ENCODE measurements at places on chromosomes 3 and 15.

DNA sequence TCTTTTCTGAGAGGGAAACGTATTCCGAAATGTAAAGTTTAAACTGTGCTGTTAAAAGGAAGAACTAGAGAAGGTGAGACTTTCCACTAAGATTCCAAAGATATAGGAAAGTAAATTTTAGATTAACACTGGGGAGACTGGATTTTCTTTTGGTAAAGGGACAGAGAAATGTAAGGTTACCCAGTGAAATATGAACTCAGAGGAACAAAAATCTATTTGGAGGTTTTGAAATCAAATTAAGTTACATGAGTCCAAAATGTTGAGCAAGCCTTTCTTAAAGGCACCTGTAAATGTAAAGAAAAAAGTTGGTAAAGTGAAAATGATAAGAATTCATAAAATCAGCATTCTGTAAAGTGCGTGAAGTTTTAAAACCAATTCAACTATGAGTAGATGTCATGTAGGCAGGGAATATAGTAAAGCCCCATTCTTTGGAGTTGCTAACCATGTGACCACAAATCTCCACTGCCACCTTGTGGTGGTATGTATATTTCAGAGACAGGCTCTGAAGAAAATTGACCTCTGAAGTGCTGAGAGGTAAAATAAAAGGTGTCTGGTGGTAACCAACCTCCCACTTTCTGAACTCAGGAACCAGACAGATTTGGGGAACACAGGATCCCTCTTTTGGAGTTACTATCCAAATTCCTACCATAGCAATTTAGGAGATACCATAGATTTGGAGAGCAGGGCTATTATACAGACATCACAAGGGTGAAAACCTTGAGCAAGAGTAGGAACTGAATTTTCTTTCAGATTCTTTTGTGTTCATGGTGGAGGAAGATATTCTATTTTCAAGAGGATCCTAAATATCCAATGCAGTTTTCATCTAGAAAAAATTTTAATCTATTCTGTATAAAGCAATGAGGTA is 215.3 kb downstream of the ROBO2 start:
- DNase-seq = peak; percentile 58

GRCh38 chr3:139123377-139124095 is 78.8 kb upstream of the PRR23C start:
- DNase-seq = no peak

DNA sequence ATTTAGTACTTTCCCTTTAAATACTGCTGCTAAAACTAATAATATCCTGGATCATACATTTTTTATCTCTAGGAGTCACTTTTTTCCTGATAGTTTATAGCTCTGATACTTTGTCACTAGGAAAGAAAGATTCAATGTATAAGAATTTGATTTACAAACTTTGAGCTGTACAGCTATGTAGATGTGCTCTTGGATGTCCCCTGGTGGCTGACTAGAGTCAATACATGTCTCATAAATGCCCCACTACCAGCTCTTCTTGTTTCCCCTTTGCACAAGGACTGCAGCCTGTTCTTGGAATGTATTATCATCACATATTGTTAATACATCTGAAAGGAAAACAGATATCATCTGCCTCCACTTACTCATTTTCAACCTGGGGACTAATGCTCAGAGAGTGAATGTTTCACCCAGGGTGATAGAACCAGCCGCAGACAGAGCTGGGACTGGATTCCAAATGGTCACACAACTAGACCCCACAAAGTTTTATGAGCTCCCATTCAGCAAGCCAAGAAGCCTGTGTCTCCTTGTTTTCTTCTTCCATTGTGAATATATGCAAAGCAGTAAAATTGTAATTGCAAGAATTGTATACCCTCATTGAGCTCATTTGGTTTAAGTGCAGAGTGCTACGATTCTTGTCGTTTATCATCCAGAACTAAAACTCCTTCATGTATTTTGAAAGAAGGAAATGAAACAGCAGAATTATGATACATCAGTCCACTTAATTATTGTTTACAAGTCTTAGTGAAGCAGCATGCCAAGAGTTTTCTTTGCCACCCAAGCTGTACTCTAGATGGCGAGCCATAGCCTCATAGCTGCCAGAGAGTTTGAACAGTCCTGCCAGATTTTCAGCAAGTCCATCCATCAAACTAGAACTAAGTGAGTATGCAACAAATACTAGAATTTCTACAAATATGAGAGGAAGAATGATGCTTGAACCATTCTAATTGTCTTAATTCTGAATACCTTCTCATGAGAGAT is 261.6 kb upstream of the LMCD1 start:
- DNase-seq = peak; percentile 37

DNA sequence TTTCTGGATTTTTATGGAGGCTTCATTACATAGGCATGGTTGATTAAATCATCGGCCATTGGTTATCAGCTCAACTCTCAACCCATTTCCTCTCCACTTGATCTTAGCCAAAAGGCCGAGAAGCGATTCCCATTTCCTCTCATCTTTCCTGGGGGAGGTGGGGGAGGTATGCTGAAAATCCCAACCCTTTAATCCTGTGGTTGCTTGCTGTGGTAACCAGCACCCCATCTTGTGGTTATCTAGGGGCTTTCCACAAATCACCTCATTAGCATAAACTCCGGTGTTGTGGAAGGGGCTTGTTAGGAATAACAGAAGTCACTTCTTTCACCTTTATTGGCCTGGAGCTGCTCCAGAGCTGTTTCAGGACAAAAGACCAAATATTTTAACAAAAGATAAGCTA is 20.9 kb downstream of the PDE8A start:
- no peak for DNase-seq

GRCh38 chr3:14605067-14605466 is 46.5 kb upstream of the CCDC174 start:
- DNase-seq = no peak

DNA sequence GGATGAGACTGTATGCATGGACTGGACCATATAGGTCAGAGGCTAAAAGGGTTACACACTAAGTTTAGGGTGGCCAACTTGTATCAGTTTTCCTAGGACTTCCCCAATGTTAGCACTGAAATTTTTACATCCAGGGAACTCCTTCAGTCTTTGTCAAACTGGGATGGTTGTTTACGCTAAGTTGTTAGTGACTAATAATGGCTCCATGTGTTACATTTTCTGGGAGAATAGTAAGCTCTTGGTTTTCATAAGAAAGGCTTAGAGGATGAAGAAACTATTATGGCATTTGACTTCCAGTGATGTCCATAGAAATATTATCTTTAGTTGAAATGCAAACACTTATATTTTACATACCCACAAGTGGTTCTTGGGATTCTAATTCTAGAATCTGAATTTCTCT is 57.9 kb upstream of the ST3GAL6 start:
- DNase-seq = no peak

DNA sequence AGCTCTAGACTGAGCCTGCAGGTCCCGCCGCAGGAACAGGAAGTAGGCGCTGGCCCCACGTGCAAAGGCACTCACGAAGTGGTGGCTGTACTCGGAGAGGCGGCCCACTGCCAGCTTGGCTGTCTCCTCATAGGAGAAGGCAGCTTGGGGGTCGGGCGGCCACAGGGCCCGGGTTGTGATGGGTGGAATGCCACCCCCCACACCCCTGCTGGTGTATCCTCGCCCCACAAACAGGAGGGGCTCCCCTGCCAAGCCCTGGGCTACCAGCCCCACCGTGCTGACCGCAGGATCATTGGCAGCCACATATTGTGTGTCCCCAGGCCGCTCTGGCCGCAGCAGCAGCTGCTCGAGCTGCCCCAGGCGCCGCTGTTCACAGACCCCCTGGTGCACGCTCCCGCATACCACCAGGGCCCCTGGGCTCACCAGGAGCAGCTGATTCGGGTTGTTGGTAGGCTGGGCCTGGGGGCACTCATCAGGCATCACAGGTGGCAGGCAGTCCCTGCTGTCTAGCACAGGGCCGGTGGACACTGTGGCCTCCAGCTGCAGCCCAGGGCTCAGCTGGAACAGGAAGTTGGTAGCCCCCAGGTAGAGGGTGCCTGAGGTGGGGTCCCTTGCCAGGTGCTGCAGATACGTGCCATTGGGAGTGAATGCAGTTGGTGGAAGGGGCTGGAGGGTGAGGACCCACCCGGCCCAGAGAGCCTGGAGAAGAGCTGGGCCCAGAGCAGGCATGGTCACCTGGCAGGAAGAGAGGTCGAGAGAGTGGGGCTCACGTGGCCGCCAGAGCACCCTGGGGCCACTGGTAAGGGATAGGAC is 5.8 kb downstream of the PLXNB1 start:
- no peak for DNase-seq

DNA sequence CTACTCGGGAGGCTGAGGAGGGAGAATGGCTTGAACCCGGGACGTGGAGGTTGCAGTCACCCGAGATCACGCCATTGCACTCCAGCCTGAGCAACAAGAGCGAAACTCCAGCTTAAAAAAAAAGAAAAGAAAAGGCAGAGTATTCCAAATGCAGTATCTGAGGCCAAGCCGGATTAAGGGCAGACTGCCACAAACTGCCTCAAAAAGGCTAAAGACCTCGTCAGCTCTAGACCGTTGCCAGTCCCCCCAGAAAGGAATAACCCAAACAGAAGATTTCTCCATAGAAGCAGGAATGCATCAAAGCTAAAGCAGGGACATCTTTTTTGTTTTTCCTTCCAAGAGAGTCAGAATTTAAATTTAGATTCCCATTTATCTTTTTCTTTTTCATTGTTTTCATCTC is 72.9 kb downstream of the TM4SF4 start:
- DNase-seq = no peak

GRCh38 chr15:35120173-35120572 is 35.1 kb upstream of the NANOGP8 start:
- DNase-seq = no peak

GRCh38 chr15:90211440-90212143 is 10.5 kb downstream of the SEMA4B start:
- no peak for DNase-seq

DNA sequence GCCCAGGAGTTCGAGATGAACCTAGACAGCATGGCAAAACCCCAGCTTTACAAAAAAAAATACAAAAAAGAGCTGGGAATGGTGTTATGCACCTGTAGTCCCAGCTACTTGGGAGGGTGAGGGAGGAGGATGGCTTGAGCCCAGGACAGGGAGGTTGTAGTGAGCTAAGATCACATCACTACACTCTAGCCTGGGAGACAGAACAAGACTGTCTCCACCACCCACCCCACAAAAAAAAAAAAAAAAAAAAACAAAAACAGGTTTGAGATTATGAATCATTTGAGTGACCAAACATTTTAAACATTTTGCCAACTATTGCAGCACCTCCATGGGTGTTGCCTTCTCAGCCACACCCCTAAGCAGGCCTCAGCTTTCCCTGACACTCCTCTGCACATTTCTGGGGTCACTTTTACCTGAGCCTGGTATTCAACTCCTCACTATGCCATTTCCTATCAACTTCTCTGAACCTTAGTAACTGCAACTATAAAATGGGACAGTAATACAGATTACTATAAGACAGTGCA is 41.8 kb downstream of the IL5RA start:
- no peak for DNase-seq

- no peak for DNase-seq
Observed at GRCh38 chr3:16085410-16085809, 89.1 kb upstream of the GALNT15 start.

- DNase-seq = peak; percentile 67
Observed at GRCh38 chr3:30040126-30040525, 566.3 kb upstream of the TGFBR2 start.

DNA sequence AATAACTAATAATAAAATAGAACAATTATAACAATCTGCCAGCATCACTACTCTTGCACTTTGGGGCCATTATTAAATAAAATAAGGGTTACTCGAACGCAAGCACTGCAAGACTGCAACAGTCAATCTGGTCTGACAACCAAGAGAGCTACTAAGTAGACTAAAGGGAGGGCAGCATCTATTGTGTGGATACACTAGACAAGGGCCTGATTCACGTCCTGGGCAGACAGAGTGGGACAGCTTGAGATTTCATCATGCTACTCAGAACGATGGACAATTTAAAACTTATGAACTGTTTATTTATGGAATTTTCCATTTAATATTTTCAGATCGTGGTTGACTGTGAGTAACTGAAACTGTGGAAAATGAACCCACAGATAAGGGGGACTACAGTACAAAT is 39.5 kb downstream of the TNIK start:
- DNase-seq = no peak

DNA sequence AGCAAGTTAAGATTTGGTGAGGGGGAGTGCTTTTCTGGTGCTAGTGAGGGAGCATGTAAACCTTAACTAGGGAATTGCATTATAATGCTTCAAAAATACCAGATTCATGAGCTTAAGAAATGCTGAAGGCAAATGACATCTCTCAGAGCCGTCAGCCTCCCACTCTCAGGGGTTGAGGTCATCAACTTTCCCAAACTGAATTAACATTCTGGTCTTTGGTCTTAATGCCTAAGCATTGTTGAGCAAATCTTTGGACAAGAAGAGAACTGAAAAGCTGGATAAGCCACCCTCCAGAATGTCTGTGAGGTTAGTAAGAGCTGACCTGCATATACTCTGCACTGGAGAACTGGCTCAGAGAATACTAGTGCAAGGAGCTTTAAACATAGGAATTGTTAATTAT is 124.9 kb upstream of the GAP43 start:
- no peak for DNase-seq

GRCh38 chr3:32843510-32844321 is 25.9 kb downstream of the TRIM71 start:
- no peak for DNase-seq

- no peak for DNase-seq
Observed at GRCh38 chr3:141915016-141915415, 38.6 kb downstream of the ATP1B3 start.

DNA sequence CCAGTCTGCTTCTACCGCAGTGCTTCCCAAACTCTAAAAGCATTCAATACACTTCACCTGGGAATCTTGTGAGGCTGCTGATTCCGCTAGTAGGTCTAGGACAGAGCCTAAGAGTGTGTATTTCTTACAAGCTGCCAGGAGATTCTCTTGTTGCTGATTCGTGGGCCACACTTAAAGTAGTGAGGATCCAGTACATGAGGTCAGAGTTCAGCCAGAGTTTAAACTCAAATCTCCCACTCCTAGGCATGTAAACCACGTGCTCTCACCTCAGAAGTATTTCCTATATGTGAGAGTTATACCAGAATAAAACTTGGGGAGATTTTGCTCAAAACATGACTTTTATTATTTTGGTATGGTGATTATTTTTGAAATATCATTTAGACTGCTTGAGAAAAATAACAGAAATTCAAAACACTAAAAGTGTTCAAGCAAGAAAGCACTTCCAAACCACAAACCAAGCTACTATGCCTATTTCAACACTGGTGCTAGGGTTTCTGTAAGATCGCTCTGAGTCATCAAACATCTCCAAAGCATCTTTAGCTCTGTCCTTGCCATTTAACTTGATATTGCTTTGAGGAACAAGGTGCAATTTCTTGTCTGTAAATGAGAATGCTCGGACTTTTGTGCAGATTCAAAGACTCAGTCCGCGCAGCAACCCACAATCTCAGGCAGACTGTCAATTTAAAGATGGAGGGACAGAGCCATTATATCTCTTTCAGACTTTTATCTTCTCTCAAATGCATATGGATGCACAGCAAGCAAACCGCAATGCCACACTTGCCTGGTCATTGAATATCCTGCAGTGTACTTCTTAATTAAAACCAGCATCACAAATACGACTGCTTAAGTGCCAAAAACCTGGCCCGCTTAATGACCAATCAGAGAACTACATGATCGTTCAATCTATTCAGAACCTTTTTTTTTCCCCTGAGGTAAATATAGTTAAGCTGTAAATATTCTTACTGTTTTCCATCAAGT is 59.8 kb downstream of the AGTR1 start:
- peak; percentile 87 for DNase-seq
